ENCODE measurements at places on chromosomes 5 and 9.

- DNase-seq = no peak
Measured at GRCh38 chr5:177596775-177597238, 3.1 kb upstream of the B4GALT7 start.

GRCh38 chr5:166768536-166768935, 1522.9 kb upstream of the WWC1 start:
- no peak for DNase-seq

DNA sequence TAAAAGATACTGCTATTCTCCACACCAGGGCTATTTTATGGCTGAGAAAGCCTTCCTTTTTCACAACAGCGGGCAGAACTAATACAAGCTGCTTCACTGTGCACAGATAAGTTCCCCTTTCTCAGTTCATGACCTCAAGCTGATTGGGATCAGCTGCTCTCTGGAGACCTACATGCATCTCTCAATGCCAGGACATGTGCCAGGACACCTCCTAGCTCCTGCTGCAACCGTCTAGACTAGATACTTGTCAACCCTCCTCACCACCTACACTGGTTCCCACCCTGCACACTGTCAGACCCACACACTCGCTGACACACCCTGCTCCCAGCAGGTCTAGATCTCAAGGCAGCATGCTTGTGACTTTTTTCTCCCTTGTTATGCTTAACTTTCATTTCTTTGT, 39.8 kb downstream of the STARD4 start:
- peak; percentile 26 for DNase-seq

DNA sequence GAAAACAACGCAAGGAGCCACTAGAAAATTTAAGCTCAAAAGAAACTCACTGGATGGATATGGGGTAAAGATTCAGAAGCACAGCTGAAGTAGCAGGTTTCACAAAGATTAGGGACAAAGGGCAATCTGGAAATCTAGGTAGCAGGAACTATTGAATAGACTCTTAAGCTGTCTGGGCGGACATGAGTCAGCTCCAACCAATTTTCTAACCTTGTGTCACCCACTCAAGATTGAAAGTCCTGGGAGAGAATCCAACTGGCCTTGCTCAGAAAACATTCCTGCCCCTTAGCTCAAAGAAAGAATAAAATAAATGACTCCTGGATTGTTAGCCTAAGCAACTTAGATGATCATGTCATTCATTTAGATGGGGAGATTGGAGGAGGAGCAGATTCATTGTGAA, 69.2 kb downstream of the STK32A start:
- peak; percentile 7 for DNase-seq

GRCh38 chr5:134784946-134785620, 26.5 kb downstream of the DDX46 start:
- DNase-seq = no peak

GRCh38 chr5:180349391-180349790, 3.7 kb downstream of the GFPT2 start:
- no peak for DNase-seq

- DNase-seq = no peak
Measured at GRCh38 chr9:116992865-116993264, 305.8 kb downstream of the TRIM32 start.

DNA sequence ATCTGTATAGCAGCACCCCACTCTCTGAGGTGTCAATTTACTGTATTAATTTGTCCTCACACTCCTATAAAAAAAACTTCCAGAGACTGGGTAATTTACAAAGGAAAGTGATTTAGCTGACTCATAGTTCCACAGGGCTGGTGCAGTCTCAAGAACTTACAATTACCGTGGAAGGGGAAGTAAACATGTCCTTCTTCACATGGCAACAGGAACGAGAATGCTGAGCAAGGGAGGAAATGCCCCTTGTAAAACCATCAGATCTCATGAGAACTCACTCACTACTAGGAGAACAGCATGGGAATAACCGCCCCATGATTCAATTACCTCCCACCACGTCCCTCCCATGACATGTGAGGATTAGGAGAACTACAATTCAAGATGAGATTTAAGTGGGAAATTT, 602.6 kb downstream of the MTRR start:
- no peak for DNase-seq

DNA sequence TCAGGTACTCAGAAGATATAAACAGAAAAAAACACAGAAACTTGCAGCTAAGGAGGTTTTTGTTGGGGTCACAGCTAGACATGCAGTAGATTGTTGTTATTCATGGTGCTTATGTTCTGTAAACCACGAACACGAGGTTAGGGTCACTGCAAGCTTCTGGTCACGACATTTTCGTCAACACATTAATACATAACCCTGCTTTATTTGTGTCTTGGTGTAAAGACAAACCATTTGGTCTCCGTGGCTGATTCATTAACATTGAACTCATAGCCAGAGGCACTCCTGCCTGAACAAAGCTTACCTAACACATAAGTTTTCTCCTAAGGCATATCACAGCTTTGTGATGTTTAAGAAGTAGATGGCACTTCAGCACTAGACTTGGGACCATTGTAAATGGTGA, 16.9 kb downstream of the TEK start:
- no peak for DNase-seq

- DNase-seq = no peak
Measured at GRCh38 chr9:137547687-137548543, 2.3 kb downstream of the PNPLA7 start.

GRCh38 chr5:117590944-117591343, 1016.3 kb upstream of the SEMA6A start:
- DNase-seq = no peak

DNA sequence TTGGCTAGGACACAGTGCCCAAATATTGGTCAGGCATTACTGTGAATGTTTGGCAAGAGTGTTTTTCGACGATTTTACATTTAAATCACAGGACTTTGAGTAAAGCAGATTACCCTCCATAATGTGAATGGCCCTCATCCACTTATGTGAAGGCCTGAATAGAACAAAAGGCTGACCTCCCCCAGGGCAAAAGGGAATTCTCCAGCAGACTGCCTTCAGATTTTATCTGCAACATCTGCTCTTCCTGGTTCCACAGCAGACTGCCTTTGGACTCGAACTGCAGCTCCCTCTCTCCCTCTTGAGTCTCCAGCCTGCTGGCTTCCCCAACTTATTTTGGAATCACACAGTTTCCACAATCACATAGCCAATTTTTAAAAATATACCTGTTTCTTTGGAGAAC, 7.1 kb upstream of the TMEM215 start:
- DNase-seq = no peak

DNA sequence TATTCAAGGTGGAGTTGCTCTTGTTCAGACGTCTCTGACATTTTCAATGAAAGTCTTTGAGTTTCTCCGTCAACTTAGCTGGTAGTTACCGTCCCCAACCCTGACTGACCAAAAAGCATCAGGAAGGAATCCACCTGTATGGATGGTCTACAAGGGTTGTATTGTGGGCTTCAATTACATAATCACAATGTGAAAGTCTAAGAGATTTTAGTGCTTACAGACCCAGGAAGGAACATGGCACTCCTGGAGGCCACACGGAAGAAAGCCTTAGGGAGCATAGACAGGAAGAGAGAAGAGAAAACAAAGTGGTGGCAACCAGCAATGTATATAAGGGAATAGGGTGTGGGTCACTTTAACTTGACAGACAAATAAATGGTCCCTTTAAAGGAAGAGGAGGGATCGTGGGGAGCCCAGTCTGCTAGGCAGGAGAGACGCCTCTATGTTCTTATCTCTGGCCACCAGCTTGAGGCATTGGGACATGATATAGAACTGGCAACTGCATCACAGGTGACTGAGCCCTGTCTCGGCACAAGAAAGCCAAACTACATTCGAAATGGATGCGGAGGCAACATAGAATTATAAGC, 80.4 kb downstream of the ALDH7A1 start:
- DNase-seq = no peak

- DNase-seq = no peak
Measured at GRCh38 chr9:132982458-132982857, 4.0 kb downstream of the GFI1B start.

GRCh38 chr5:429453-430188, 13.4 kb upstream of the EXOC3 start:
- DNase-seq = no peak

DNA sequence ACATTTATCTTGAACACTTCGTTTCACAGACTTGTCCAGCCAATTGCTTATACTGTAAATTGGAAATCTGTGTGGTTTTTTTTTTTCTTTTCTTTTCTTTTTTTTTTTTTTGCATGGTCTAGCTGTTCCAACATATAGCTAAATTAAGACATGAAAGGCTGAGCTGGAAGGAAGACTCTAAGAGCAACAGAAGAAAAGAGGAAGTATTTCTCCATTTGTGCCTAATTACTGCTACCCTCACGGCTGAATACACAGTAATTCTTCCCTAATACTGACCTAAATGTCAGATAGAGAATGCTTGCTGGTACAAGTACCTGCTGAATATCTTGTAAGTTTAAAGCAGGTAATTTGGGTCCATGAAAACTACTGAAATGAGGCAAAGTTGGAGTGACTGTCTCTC, 11.0 kb upstream of the HAPLN1 start:
- no peak for DNase-seq

DNA sequence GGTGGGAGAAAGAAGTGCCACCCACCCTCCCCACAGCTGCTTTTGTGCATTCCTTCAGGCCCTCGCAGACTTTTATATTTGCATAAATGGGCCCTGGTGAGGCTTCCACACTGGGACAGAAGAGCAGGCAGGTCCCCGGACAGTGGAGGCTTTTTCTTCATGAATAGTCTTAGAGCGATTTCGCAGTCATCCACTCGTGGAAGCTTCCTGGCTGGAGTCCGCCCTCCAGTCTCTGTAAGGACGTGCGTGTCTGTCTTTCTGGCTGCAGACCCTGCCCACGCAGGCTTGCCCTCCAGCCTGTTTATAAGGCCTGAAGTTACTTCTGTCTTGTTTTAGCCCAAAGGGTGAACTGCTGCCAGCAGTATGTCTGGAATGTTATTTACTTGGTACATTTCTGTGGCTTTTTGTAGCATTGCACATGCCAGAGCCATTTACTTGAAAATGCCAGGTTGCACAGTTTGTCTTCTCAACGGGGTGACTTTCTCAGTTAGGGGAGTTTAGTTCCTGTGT, 195.7 kb downstream of the AOPEP start:
- no peak for DNase-seq

DNA sequence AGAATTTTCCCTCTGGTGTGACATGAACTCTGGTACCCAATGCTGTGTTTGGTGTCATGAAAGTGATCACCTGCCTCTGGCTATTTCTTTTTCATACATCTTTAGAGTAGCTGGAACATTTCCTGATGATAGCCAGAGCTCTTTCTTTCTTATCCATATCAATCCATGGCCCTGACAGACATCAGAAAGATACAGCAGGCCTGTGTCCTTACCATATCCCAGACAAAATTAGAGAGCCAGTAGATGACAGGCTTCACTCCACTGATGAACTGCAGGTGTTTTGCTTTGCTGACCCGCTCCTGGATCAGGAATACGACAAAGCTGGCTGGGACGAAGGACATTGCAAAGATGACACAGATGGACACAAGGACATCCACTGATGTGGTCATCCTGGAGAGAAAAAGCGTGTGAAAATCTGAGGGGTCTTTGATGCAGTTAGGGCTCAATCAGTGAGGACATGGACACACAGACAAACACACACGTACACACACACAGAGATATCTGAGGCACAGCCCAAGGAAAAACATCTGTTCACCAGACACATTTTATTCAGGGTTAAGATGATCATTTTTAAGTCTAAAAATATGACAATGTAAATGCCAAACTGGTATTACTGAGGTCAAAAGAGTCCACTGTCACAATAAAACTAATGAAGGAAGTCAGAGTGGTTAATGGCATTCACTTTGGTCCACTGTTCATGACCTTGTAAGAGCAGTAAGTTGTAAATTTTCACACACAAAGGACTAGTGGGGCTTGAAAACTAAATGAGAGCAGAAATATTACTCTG, 34.5 kb downstream of the NIPSNAP3B start:
- DNase-seq = no peak

- no peak for DNase-seq
Measured at GRCh38 chr5:42886635-42887034, 74.9 kb upstream of the SELENOP start.

GRCh38 chr9:126630458-126631237, 16.9 kb downstream of the LMX1B start:
- no peak for DNase-seq

DNA sequence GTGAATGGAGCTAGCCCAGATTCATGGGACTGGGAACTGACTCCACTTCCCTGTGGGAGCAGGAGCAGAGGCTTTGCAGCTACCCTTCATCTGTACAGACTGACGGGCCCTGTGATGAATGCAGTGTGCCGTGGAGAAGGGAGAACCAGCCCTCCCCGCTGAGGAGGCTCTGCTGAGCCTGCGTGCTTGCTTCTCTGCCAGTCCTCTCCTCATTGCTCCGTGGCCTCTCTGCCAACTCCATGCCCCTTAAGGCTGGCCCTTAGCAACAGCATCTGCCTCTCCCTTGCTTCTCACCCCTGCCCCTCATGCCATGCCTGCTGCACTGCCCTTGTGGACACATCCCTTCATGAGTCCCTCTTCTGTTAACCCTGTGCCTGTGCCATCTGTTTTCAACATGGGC, 53.6 kb downstream of the GADD45G start:
- no peak for DNase-seq

DNA sequence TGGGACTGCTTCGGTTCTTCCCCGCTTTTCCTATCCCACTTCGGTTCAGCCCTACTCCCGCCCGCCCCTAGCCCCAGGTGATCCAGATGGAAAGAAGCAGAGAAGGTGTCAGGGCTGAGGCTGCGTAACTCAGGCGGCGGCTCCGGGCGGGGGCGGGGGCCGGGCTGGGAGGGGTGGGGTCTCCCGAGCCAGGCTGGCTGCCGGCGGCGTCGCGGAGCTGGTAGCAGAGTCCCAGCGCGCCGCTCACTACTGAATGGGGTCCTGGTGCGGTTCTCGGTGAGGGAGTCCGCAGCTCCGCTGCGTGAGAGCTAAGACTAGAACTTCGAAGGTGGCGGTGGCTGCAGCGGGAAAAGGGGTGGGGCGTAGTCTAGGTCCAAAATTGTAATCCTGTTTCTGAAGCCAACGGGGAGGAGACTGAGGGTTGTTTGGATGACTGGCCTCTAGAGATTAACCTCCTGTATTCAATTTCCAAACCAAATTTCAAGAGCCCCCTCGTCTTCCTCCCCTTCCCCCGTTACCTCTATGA, 1.4 kb downstream of the PRR16 start:
- no peak for DNase-seq

- DNase-seq = no peak
Measured at GRCh38 chr5:58965677-58966414, 383.0 kb downstream of the RAB3C start.
